ENCODE measurements at places on chromosomes 1 and 21.
A peak's percentile ranks its signal among the peaks of the same experiment; 100 is the strongest.

DNA sequence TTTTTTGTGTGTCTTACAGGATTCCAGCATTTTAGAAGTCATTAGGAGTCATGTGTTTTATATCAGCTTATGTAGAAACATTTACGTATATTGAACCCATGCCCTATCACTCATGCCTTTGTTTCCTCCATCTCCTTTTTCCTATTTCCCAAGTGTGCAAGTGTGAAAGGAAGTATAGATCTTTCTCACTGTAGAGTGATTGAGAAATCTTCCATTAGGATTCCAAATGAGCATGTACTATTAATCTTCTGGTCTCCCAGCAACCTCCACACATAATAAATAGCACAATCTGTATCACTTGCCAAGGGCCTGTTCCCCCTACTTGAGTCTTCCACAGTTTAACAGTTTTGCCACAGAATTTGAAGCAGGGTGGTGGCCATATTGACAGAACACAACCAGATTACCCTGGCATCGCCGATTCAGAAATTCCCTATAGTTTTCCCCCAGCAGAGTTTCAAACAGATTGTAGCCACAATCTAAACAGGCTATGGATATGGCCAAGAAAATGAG, 1052.8 kb downstream of the TTLL7 start:
- DNase-seq = no peak

GRCh38 chr21:39001341-39001740, 181.9 kb downstream of the PSMG1 start:
- DNase-seq = no peak

- no peak for DNase-seq
These were observed 3.2 kb upstream of the FGR start for GRCh38 chr1:27638047-27638734.

- no peak for DNase-seq
These were observed 28.7 kb downstream of the FAM89A start for GRCh38 chr1:231011360-231011759.

DNA sequence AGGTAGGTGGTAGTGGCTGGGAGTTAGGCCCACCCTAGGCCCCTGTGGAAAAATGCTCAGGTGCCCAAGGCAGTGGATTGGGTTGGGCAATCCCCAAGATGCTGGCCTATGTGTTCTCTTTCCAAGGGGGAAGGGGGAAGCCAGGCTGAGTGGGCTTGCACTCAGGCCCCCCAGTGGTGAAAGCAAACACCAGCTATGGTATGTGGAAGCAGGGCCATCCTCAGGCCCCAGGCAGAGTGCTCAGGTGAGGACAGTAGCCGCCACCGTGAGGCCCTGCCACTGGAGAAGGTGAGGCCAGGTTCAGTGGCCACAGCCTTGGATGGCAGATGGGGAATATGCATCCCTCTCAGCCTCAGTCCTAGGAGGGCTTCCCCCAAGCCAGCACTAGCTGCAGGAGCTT, 11.8 kb downstream of the LY9 start:
- no peak for DNase-seq

GRCh38 chr21:34582506-34583150, 32.3 kb downstream of the RCAN1 start:
- peak; percentile 49 for DNase-seq

- no peak for DNase-seq
These were observed 392 bp upstream of the TAGLN2 start for GRCh38 chr1:159925719-159926078.

GRCh38 chr21:28250946-28251345, 741.7 kb downstream of the LTN1 start:
- no peak for DNase-seq

- DNase-seq = no peak
These were observed 7.3 kb upstream of the SAMD11 start for GRCh38 chr1:916173-917075.

GRCh38 chr1:93708734-93709481, 27.3 kb upstream of the BCAR3 start:
- DNase-seq = peak; percentile 72

DNA sequence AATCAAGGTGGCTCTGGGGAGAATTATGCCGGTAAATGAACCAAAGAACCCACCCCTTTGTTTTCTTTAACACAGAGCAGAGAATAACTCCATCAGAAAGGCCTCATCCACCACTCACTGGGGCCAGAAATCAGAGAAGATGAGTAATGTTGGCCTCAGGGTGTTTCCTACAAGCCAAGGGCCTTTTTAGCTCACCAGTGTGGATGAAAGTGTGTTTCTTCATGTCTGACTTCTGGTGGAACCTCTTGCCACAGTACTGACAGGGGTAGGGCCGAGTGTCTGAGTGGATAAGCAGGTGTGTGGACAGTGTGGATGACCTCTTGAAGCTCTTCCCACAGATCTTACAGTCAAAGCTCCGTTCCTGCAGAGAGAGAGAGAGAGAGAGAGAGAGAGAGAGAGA, 8.3 kb downstream of the GFI1 start:
- DNase-seq = peak; percentile 12

DNA sequence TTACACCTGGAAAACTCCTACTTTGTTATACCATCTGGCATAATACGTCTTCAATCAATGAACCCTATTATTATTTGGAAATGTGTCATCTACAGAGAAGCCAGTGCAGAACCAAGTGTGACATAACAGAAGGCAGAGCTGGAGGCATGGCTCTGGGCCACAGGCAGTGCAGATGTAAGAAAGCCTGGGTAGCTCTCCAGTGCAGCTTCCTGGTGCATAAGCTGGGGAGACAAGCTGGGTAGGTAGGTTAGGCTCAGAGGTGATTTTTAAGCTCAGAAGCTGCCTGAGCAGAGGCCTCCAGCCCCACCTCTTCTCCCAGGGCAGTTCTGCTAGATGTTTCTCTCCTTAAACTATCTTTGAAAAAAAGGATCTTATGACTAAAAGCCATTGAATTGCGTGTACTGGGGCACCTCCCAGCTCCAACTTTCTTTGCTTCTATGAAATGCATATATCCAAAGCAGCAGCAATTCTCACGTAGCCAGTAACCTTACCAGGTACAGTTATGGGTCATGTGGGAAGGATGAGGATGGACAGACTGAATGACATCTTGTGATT, 30.7 kb downstream of the AKNAD1 start:
- DNase-seq = no peak

DNA sequence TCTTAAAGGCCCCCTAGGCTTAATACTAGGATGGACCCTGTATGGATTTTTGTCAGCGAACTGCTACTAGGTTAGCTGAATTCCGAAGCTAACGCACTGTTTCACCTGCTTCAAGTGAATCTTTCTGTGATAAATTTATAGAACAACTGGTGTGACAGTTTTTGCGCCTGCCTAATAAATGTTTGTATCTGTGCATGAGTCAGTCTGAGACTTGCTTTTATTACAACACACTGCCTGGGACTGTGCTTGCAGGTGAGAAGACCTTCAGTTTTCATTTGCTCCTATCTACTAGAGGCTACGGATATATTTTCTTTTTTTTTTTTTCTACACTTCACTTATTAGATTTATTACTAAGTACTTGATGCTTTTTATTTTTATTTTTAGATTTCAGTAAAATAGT, 420.9 kb downstream of the SMYD3 start:
- no peak for DNase-seq

- peak; percentile 24 for DNase-seq
These were observed 1.6 kb upstream of the PFKL start for GRCh38 chr21:44298301-44298700.

- DNase-seq = no peak
These were observed 17.6 kb upstream of the TSHB start for GRCh38 chr1:115012006-115012405.

- no peak for DNase-seq
These were observed 259.0 kb upstream of the FOXD3 start for GRCh38 chr1:63063367-63063766.

DNA sequence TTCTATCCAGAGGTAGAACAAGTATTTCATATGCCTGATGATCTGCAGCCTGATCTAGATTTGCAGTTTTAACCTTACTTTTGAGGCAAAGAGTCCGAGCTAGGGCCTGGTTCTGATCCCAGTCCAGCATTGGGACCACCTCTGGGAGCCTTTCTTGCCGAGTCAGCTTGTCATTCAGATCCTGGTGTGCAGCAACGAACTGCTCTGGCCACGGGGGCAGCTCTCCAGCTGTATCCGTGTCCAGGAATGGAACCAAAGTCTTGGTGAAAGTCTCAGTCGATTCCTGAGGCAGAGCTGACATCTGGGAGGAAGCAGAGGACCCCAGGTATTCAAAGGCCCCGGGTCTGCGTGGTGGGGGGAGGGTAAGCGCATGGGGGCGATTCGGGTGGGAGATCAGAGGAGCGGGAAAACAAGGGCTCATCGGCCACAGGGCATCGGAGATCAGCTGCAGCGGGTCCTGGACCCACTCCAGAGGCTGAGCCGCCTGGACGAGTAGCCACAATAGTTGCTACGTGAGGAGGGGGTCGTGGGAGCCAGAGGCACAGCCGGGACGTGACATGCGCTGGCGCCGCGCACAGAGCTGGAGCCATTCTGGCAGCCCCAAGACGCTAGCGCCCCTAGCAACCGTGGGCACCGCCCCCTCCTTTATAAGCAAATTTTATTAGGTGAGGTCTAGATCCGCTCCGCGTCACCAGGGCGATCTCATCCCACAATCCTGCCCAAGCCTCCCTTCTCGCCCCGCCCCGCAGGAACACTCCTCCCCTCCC, 32.4 kb upstream of the BSDC1 start:
- no peak for DNase-seq

- DNase-seq = no peak
These were observed 106.7 kb downstream of the DPYD start for GRCh38 chr1:97814121-97814520.

GRCh38 chr1:220294846-220295301, 22.6 kb upstream of the RAB3GAP2 start:
- DNase-seq = no peak

DNA sequence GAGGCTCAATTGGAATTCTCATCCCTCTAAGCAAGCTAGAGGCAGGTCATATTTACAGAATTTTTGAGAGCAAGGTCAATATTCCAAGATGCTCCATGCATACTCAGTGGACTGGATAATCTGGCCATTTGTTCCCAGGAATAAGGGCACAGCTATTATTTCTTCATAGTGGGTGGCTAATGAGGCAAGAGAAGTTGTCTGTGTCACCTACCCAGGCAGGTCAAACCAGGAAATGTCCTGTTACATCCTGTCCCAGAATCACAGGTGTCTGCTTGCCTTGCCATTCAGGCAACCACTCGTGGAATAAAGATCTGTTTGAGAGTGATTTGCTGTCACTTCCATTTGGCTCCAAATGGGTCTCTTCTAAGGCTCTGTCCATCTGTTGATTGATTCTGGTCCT, 85.2 kb upstream of the ZP4 start:
- no peak for DNase-seq

DNA sequence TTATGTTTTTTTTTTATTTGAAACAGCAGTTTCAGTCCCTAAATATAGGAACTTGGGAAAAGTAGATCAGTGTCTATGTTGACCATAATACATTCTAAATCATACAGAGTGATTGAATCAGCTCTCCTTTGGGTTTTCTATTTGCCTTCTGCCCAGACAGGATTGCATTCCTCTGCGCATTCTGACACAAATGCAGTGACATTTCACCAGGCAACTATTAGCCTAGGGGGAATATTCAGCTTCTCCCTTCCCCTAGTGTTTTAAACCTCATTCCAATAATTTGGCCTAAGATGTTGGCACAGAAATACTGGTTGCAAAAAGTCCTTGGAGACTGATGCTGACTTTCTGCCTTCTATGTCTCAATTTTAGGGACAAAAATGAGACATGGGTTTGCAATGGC, 172.8 kb downstream of the PTGER3 start:
- no peak for DNase-seq

GRCh38 chr1:115832651-115833050, 8.3 kb downstream of the NHLH2 start:
- peak; percentile 72 for DNase-seq

DNA sequence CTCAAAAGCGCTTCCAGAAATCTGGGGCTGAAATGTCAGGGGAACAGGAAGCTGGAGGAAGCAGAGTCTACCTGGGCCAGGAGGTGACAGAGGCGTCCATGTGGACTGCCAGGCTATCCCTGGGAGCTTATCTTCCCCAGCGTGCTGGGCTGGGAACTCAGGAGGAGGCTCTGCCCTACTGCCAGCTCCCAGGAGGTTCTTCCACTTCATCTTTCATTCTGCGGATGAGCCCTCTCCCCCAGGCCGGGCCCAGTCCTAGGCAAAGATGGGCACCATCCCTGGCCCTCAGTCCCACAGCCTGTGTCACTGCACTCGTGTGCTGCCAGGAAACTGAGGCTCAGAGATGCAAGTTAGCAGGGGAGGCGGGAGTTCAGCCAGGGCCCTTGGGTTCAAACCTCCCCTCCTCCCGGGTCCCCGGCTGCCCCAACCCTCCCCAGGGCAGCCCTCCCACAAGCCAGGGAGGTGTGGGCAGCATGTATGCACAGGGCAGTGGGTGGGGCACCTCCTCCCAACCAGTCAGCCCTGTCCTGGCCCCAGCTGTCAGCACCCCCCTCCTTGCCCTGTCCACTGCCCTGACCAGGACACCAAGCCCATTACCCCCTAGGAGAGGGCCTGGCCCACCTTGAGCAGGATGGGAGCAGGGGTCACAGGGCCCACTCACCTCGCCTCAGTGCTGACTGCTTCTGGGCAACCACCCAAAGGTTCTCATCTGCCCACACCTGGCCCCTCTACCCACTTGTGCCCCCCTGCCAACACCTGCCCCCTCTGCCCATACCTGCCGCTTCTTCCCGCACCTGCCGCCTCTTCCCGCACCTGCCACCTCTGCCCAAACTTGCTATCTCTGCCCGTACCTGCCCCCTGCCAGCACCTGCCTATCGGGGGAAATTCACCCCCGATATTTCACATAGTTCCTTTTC, 226.0 kb downstream of the NPHP4 start:
- DNase-seq = no peak

DNA sequence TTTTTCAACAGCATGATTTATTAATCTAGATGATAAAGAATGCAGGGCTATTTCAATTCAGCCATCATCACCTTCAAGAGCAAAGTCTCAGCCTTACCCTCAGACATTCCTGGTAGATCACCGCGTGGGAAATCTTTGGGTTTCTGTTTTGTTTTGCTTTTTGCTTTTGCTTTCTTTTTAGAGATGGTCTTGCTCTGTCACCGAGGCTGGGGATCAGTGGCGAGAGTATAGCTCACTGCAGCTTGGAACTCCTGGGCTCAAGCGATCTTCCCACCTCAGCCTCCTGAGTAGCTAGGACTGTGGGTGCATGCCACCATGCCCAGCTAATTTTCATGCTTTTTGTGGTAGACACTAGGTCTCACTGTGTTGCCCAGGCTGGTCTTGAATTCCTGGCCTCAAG, 289.7 kb downstream of the AJAP1 start:
- no peak for DNase-seq

DNA sequence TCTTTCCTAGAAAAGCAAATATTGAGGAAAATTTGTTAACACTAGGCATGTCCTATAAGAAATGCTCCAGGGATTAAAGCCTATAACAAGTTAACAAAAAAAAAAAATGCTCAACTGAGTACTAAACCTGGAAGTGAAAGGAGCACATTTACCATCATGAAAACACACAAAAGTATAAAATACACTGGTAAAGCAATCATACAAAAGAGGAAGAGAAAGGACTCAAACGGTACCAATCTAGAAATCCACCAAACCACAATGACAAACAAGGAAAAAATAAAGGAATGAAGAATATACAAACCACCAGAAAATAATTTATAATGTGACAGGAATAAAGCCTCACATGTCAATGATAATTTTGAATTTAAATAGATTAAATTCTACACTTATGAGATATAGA, 21.2 kb downstream of the CD1E start:
- no peak for DNase-seq

GRCh38 chr1:24102961-24103360, 9.0 kb downstream of the MYOM3 start:
- DNase-seq = no peak

GRCh38 chr1:172838680-172839313, 179.9 kb downstream of the FASLG start:
- DNase-seq = no peak
